ENCODE measurements at places on chromosomes 5 and 9.

GRCh38 chr5:171431251-171431777 lies 11.9 kb downstream of the FGF18 start:
- DNase-seq, result no peak

- DNase-seq, result no peak
Measured at GRCh38 chr5:74248576-74248975, 392.0 kb downstream of the ENC1 start.

DNA sequence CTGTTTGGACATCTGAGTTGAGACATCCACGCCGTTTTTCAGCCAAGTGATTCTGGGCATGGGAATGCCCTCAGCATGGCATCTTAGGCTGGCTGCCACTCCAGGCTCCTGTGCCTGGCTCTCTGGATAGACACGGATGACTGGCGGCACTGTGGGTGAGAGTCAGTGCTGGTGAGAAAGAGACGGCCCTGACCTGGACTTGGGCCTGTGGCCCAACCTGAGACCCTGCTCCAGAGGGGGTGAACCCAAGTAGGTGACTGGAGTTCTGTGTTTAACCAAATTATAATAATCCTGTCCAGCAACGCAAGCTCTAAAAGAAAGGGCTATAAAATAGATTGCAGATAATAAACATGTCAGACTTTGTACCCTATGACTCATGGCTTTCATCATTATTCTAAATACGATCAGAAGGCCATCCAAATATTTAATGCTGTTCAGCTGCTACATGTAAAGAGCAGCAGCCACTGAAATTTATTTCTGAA lies 173.9 kb downstream of the HSPA4 start:
- no peak for DNase-seq

GRCh38 chr5:55633574-55634208 lies 78.4 kb downstream of the SLC38A9 start:
- DNase-seq, result no peak

- DNase-seq, result no peak
Measured at GRCh38 chr9:69389437-69389995, 64.5 kb downstream of the ENTREP1 start.

- DNase-seq, result no peak
Measured at GRCh38 chr5:124663101-124663506, 83.3 kb downstream of the ZNF608 start.

GRCh38 chr5:60802986-60803385 lies 41.1 kb downstream of the ELOVL7 start:
- DNase-seq, result no peak

- no peak for DNase-seq
Measured at GRCh38 chr5:405421-405820, 37.6 kb upstream of the EXOC3 start.

DNA sequence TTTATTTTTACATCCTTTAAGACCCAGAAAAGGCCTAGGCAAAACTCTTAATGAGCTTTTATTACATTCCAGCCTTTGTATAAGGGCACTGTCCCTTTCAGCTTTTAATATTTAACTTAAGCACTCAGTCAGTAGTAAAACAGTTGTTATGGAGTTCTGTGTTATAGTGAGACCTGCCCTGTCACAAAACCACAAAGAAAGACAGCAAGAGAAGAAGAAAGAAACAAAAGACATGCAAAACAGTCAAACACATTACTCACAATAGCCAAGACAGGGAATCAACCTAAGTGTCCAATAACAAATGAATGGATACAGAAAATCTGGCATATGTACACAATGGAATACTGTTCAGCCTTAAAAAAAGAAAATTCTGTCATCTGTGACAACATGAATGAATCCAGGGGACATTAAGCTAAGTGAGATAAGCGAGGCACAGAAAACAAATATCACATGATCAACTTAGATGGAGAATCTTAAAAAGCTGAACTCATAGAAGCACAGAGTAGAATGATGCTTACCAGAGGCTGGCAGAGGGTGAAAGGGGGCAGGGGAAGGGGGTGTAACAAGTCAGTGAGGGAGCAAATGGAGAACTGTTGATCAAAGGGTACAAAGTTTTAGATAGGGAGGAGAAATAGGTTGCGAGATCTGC lies 63.8 kb upstream of the CCNG1 start:
- no peak for DNase-seq

GRCh38 chr5:57366744-57367143 lies 115.9 kb downstream of the ACTBL2 start:
- DNase-seq, result no peak

DNA sequence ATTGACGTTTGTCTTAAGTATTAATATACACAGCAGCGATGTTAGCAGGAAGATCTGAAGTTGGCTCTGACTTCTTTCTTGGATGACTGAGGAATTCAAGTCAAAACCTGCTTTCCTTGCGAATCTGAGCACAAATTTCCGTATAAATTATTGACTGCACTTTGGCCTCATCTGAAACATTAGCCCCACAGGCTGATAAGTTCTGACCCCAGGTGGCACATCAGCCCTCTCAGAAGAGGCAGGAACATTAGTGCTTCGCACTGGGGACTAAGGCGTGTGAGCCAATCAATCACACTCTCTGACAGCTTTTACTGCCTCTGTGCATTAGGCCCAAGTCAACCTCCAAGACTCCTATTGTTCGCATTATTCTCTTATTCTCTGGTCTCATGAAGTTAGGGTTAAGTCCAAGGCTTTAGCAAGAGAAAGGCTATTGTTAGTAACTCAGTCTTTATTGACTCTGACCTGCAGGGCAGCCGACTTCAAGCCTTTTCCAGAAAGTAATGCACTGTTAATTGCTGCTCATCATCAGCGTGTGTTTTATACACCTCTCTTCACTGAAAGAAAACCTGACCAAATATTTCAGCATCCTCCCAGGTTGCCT lies 84.2 kb downstream of the ZNF608 start:
- DNase-seq, result no peak

DNA sequence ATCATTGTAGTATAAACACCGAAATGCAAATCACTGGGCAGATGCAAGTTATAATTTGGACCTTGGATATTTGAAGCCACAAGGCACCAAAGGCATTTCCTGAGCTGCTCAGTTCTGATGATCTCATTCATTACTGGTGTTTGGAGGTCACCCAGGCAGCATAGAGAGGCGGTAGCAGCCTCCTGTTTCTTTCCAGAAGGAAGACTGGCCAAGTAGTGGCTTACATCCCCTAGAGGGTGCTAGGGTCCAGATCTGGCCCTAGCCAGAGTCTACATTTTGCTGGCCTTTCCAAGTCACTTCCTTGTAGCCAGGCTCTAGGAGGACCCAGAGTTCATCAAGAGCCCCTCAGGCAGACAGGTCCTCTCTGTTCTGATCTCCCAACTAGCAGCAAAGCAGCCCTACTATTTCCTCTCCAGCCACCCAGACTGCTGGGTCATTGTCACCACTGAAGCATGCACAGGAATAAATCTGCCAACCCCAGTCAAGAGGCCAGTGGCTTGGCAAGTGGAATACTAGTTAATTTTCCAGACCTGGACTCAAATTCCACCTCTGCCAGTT lies 33.4 kb upstream of the TTC1 start:
- DNase-seq, result no peak

- DNase-seq, result no peak
Measured at GRCh38 chr5:124742521-124742920, 3.9 kb downstream of the ZNF608 start.

- DNase-seq, result no peak
Measured at GRCh38 chr9:81666123-81666522, 23.2 kb downstream of the TLE1 start.

DNA sequence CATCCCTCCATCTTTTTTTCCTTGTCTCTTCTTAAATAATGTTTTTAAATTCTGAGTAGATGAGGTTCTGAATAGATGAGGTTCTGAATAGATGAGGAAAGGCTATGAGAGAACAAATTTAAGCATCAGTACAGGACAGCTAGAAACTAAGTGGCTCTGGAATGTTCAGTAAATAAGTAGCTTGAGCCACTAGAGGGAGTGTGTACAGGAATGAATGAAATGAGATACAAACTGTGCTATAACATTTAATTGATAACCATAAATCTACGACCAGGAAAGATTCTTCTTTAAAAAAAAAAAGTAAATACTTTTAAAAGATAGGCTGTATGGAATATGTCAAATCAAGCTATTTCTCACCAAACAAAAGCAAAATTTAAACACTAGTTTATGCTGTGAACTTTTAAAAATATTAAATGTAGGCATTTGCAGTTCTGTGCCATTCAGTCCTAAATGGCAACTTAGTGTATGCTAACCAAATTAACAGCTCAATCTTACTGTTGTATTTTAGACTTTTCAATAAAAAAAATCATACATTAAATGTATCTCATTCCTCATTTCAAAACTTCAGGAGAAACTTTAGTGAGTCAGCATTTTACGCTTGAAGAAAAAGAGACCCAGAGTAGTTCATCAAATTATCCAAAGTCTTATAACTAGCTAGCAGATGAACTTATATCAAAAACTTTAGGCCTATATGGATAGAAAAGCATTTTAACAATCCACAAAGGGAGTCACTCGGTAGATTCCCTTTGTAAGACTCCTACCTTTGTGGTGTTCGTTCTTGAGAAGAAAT lies 70.4 kb upstream of the SNX2 start:
- DNase-seq, result no peak

GRCh38 chr5:22102823-22103359 lies 750.3 kb downstream of the CDH12 start:
- DNase-seq, result no peak

DNA sequence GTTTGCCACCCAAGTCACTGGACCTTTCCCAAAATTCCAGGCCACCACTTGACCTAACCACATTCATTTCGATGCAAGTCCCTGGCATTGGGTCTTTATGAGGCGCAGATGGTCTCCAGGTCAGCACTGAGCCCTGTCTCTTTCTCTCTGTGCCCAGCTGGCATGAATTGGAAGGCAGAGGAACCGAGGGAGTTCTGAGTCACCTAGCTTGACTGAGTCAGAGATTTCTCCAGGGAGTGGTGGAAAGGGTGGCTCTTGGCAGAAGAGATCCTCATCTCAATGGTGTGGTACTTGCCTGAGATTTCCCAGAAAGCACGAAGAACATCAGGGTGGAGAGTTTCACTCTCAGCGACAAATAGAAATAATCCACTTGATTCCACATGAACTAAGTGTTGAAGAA lies 43.8 kb downstream of the WDR36 start:
- no peak for DNase-seq

- DNase-seq, result no peak
Measured at GRCh38 chr5:153827397-153827796, 211.3 kb downstream of the FAM114A2 start.

DNA sequence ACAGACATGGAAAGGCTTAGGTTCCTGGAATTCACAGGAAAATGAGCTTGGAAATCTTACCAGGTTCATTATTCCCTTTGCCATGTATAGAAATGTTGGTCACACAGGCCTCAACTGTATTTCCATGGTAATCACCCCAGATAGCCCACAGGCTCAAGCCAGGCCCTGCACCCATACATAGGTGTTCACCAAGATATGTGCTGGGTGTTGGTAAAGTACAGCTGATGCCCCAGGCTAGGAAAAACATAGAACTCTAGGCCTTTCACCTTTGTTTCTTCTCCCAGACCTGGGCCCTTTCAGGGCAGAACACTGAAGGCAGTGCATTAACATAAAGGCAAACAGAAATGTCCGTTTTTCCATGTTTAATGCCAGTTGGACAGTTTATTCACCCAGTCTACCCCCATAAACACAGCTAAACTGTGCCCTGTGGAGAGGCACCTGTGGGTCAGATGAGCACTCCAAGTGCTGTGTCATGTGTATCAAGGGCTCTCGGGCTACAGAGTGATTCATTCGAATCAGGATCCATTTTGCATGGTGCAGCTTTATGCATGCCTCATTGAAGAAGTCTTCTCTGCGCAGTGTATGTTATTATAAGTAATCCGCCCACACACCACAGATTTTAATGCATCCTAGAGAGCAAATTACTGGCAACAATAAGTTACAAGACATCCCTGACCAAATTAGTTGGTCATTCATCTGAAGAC lies 93.4 kb upstream of the SLC30A5 start:
- DNase-seq, result no peak
